Activated naive CD4-positive, alpha-beta T cell treated with anti-CD3 and anti-CD28 coated beads for 36 hours (primary cell): ENCODE measurements at places on chromosomes 5 and 9. TPM values are rescaled to one million over a fixed set of nuclear protein-coding genes. Genes with fewer than 3 reads are reported as not detected.

Gene PPWD1
- 33.9 TPM for total RNA-seq

GRCh38 chr5:45627076-45627656 is 69.0 kb downstream of the HCN1 start:
- DNase-seq = no peak

- DNase-seq = no peak
Measured at GRCh38 chr5:116959843-116960242, 385.2 kb upstream of the SEMA6A start.

GRCh38 chr9:105554042-105554441 is 3.9 kb upstream of the FKTN start:
- DNase-seq = no peak

DNA sequence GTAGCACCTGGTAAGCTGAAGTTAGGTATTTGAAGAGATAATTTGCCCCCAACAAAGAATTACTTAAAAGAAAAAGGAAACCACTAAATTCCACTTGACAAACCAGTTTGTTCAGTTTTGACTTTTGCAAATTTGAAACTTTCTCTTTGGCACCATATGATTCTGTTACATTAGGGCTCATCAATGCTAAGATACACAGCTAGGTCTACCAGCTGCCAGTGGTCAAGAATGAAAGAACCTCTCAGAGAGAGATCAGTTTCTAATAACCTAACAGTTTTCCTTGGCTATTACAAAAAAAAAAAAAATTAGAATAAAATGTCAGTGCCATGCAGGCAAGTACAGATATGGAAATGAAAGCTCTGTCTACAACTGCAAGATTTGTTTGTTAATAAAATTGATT is 92.3 kb downstream of the CAAP1 start:
- no peak for DNase-seq

Gene F2R
- 0.43 TPM for total RNA-seq

Gene PRLR
- not detected for total RNA-seq

Gene IL17B
- not detected for total RNA-seq

Gene C9orf72
- 27.5 TPM for total RNA-seq

DNA sequence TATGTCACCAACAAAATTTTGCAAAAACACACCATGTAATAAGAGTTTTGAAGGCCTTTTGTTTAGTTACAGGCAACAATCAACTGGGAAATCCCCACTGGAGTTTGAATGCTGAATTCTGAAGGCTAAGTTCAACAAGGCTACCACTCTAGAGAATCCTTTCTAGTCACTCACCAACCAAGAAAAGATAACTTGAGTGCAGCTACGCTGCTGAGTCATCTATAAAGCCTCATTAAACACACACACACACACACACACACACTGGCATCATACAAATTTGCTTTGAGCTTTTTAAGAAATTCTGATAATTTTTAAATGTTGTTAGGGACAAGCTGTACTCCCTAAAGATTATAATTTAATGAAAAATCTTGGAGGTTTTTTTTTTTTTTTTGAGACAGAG is 219.6 kb downstream of the DENND1A start:
- DNase-seq = no peak

DNA sequence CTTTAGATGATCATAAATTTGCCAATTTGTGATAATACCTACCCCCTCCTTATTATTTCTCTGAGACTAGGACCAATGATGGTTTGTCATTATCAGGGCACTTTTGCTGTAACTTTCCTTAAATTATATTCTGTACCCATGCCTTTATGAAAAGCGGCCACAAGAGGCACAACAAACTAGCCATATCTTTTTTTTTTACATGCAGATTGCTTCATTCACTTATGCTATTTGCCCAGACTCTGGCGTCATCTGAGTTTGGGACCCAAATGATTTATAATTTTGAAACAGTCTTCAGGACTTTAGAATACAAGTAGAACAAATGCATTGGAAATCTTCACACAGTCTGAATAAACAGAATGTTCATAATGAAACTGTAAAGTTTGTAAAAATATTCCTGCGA is 408.1 kb downstream of the MAT2B start:
- DNase-seq = no peak

DNA sequence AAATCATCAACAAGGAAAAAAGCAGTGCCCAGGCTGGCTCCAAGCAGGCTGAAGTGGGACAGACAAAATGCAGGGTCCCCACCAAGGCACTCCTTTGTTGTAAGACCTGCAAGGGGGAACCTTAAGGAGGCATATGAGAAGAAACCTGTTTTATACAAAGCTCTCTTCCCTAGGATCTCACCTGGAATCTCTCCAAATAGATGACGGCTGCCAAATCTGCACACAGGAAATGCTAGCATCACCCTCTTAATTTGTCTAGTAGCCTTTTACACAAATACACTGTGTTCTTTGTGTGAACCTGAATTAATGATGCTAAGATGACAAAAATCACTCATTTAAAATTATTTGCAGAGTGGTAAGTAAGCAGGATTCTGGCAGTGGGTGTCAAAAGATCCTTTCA is 280.2 kb downstream of the SPOCK1 start:
- DNase-seq = no peak

Gene SLC35A4
- total RNA-seq = 57.1 TPM
